Neural crest cell (in vitro differentiated cells): ENCODE measurements at places on chromosomes 16 and 17.

DNA sequence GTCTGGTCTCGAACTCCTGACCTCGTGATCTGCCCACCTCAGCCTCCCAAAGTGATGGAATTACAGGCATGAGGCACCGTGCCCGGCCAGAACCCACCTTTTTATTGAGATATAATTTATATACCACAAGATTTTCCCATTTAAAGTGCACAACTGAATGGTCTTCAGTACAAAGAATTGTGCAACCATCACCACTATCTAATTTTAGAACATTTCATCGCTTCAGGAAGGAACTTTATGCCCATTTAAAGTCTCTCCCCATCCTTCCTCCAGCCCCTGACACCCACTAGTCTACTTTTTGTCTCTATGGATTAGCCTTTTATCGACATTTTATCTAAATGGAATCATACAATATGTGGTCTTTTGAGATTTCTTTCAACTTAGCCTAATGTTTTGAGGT, 25.4 kb upstream of the HELZ start:
- no peak for DNase-seq

GRCh38 chr17:4479340-4479981, 19.2 kb upstream of the SPNS2 start:
- DNase-seq = no peak

- no peak for DNase-seq
Measured at GRCh38 chr17:69959283-69959682, 115.7 kb upstream of the KCNJ16 start.

DNA sequence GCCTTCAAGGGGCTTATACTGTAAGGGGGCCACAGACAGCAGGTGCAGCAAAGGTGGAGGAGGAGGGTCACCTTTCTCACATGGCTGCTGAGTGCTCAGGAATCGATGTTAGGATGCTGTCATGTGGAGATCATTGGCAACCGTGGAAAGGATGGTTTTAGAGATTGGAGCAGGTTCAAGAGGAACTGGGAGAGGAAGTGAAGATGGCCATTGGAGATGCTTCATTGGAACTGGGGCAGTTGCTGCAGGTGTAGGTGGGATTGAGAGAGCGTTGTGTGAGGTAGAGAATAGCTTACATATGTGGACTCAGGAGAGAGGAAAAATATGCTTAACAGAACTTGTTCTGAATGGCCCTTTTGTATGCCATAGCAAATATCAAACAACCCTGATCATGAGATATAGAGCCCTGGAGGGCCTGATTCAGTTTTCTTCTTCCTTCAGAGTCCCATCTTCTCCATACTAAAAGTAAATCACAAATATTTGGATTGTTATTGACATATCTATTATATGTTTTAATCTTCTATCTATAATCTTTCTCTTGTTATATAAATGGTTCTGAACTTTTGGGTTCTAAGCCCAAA, 40.8 kb downstream of the LDHD start:
- DNase-seq = no peak
